NCI-H2029 treated with DMSO at 0.1 percent for 48 hours (cell line): ENCODE measurements at places on chromosomes 5 and 9.

GRCh38 chr9:83639266-83639665, 16.3 kb downstream of the IDNK start:
- no peak for DNase-seq

DNA sequence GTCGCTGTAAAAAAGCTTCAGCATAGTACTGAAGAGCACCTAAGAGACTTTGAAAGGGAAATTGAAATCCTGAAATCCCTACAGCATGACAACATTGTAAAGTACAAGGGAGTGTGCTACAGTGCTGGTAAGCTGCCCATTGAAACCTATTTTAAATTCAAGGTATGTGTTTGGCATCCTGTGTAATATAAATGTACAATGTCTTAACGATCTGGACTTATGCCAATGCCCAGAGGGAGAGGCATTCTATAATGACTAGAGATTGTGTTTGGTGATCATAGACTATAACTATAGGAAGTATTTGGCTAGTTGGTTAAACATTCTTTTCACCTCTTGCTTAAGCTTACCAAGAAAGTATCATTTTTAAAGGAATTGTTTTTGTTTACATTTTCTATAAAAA, 95.7 kb downstream of the INSL6 start:
- no peak for DNase-seq

DNA sequence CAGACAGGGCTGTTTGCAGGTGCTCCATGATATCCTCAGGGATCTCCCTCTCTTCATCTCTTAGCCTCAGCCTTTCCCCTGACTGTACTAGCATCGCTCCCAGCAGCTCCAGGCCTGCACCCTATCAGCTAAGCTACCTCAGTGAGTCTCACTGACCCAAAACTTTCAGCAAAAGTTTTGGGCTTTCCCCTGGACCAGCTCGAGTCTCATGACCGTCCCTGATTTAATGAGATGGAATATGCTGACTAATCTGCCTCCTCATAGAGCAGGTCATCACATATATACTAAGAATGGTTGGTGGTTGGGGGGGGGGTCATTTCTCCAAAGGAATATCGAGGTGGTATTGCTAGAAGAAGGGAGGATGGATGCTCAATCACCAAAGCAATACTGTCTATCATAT, 151.5 kb downstream of the NR3C1 start:
- DNase-seq, result no peak

DNA sequence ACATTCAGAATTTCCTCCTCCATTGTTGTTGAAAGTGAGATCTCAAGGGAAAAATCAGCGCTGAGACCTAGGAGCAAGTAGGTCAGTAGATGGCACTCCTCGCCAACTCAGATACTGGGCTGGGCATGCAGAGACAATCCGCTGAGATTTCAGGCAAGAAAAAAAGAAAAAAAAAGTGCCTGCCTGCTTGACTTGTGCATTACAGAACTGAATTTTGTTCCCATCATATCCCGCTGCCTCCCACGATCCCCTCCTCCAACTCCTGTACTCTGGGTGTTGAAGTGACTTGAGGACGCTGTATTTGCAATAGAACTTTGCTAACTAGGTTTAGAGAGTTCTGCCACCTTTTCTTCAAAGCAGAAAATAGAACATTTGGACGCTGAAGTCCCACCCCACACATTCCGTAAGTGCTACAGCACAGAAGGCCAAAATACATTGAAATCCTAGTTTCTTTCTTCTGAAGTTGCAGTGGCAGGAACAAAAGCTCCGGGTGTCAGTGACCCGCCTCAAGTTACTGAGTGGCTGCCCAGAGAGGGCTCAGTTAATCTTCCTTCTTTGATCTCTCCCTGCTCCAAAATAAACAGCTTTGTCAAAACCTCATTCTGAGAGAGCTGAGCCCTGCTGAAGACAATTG, 265.8 kb downstream of the MLLT3 start:
- no peak for DNase-seq

DNA sequence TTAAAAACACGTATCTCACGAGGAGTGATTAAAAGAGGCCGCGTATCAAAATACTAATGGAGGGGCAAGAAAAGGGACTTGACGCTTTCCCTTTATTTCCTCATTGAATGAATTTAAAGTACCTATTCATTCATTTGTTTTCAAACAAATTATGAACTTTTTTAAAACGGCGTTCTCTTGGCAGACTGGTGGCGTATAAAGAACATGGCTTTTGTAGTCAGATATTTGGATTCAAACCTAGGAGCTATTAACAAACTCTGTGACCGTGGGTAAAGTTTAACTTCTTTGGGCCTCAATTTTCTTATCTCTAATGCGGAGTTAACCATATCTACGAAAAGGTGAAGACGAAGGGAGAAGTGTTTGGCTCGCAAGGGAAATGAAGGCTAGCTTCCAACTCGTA, 876 bp downstream of the CAAP1 start:
- no peak for DNase-seq

DNA sequence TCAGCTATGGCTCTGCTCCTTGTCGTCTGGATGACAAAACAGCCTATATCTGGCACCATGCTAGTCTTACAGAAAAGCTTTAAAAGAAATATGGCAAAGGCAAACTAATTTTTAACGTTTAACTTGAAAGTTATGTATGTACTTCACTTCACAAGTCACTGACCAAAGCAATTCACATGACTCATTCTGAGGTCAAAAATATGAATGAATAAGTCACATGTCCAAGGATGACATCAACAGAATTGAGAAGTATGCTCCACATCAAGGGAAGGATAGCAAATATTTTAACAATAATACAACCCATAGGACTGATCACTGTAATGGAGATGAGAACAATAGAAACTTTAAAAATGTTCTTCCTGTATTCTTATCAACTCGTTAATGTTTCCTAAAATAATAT, 1072.6 kb upstream of the NUDT12 start:
- DNase-seq, result no peak

DNA sequence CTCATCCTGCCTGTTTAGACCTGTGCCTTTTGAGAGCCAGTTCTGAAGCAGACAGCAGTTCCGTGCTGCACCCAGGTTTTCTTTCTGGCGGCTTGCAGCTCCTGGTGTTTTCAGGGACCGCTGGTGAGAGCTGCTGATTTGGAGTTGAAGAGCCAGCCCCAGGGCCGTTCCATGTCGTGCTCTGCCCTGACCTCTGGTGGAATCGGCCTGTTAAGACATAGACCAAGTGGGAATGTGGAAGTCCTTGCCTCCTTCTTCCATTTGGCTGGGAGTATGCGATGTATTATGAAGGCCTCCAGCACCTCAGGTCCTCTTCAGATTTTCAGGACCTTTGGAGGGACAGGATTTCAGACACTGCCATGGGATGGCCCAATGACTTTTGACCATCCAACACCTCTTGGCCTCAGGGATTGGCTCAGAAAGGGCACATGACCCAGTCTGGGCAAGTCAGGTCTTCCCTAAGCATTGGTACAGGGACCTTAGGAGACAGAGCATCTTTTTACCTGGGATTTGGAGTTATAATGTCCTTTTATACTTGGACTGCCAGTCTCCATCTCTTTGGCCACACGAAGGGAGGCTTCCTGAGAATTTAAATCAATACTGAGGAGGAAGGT, 136.1 kb upstream of the CLINT1 start:
- peak; percentile 22 for DNase-seq

GRCh38 chr5:30997681-30998080, 195.8 kb upstream of the CDH6 start:
- DNase-seq, result no peak

DNA sequence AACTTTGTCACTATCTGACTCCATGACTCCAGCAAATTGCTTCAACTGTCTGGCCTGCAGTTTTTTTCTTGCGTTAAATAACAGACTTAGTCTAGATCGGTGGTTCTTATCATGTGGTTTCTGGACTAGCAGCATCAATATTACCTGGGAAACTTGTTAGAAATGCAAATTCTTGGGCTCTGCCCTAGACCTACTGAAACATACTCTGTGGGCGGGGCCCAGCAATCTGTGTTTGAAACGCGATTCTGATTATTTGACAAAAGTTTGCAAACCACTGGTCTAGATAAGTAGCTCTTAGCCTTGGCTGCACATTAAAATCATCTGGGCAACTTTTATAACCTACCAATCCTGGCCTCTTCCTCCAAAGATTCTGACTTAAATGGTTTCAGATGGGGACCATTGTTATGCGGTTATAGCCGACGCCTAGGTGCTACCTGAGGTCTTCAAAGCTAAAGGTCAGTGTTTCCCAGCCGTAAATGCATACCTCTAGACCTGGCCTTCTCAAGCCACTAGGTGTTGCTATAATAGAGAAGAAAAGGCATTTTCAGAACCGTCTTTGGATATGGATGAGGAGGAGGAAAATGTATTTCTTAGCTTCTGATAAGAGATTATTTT, 74.0 kb downstream of the C9orf85 start:
- DNase-seq, result no peak

DNA sequence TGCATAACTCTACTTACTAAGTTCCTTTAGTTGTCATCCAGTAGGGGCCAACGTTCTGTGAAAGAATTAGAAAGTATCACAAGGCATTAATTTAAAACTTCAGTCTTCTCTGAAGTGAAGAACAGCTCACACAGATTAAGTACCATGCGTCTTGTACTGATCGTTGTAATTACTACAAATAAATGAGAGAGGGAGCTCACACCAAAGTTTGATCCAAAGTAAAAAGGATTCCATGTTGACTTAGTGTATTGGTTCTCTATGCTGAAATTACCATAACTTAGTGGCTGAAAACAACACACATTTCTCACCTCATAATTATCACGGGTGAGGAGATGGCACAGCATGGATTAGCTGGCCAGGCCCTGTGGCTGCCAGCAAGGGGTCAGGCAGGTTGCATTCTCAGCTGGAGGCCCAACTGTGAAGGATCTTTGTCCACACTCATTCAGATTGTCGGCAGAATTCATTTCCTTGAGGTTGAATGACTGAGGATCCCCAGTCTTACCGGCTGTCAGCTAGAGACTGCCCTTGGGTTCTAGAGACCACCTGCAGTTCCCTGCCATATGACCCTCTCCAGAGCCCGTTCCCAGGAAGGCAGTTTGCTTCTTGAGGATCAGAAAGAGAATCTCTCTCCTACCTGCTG, 169.1 kb downstream of the YTHDC2 start:
- DNase-seq, result no peak

DNA sequence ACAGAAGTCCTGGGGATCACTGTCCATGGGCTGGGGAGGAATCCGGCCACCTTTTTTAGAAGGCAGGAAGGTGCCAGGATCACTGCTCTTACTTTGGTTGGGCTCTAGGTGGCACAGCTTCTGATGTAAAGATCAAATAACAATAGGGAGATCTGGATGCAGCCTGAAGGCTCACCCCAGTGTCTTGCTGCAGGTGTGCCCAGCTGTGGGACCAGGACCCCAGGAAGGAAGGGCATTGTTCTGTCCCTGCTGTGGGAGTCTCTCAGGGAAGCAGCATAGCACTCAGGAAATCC, 69.6 kb downstream of the DAB2IP start:
- no peak for DNase-seq

DNA sequence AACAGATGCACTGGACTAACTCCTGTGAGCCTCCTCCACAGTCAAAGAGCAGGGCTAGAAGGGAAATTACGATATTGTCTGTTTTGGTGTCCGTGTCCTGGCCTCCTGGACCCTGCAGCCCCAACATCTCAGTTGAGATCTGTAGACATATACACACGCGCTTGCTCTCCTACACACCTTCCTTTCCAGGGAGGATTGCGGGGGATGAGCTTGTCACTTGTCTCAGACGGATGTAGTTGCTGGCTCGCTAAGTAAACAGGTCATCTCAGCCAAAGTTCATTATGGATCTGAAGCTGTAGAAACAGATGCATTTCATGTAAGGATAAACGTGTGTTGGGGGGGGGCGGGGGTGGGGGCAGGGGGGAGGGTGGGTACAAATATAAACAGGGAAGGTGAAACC, 549.3 kb downstream of the CCDC171 start:
- DNase-seq, result no peak

- DNase-seq, result no peak
Measured at GRCh38 chr9:120715389-120715924, 1.2 kb upstream of the MEGF9 start.

- DNase-seq, result no peak
Measured at GRCh38 chr5:180467028-180467975, 26.9 kb upstream of the CNOT6 start.

DNA sequence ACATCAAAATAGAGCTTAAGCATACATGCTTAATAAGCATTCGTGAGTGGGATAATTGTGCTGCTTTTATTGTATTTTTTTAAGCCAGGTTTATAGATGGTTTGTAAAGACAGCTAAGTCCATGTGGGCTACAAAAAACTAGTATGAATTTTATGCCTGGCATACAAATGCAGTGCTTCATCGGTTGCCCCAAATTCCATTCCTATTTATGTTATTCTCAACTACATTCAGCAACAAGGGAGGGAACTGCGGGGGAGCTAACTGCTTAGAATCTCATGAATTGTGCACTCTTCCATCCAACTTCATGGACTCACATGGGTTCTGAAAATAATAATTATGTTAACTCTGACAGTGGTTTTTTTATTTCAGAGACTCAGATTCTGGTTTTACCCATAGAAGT, 199.2 kb downstream of the FAM170A start:
- DNase-seq, result no peak

DNA sequence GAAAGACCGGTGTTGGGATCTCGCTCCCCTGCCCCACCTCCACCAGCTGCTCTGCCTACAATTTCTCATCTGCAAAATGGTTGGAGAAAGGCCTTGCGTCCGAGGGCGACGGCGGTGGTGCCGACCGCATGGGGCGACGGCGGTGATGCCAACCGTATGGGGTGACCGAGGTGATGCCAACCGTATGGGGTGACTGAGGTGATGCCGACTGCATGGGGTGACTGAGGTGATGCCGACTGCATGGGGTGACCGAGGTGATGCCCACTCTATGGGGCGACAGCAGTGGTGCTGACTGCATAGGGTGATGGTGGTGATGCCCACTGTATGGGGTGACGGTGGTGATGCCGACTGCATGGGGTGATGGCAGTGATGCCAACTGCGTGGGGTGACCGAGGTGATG, 171.0 kb downstream of the OLFM1 start:
- DNase-seq, result no peak

GRCh38 chr9:97271292-97271691, 36.2 kb upstream of the CCDC180 start:
- no peak for DNase-seq

GRCh38 chr9:1155602-1156001, 105.4 kb downstream of the DMRT2 start:
- DNase-seq, result no peak

DNA sequence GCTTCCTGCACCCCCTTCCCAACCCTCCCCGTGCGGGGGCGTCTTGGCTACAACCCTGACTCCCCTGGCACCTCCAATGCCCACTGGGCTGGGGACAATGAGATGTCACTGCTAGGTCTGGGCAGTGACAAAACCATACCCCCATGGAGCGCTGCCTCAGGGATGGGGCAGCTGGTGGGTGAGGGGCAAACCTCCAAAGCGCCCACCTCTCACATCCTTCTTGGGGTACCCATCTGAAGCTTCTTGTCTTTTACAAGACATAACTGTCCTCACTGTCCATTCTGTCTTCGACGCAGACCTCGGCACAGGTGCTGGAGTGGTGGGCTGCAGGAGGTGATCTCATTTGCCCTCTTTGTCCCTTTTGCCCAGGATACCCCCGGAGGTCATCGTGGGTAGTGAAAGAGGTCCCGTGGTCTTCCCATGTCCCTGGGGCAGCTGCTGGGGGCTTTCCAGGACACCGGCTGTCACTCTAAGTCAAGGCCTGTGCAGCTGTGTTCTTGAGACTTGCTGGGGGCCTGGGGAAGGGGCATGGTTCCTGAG, 27.8 kb upstream of the CSF1R start:
- no peak for DNase-seq
